ENCODE measurements at places on chromosomes 1 and 21. TPM values are rescaled to one million over a fixed set of nuclear protein-coding genes. Genes with fewer than 3 reads are reported as not detected.
A peak's percentile ranks its signal among the peaks of the same experiment; 100 is the strongest.

Gene HCN3
- total RNA-seq, result 5.4 TPM

Gene SLC19A2
- total RNA-seq, result 5.0 TPM

Gene MAST2
- 35.6 TPM for total RNA-seq

Gene RIPK4
- not detected for total RNA-seq

Gene RAVER2
- 5.7 TPM for total RNA-seq

Gene PLA2G2C
- total RNA-seq, result not detected

Gene RASAL2
- not detected for total RNA-seq

Gene ZNF695
- 0.23 TPM for total RNA-seq

Gene ATAD3C
- 0.38 TPM for total RNA-seq

Gene LAPTM5
- 386 TPM for total RNA-seq

DNA sequence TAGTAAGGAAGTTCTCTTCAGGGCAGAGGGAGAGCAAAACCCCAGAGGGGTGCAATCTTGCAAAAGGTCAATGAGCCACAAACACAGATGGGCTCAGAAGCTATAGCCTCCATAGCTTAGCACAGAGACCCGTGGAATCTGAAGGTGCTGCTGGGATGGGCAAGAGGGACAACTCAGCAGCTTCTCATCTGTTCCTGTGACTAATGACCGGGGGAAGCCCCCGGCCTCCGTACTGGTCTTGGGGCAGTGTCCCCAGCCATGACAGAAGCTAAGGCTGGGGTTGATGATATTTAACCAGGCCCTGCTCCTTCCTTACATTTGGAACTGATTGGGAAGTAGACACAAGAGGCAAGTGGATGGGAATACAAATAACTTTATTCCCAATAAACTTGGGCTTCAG, 19.1 kb downstream of the EXOC8 start:
- DNase-seq, result peak; percentile 29

GRCh38 chr1:205580140-205580922, 51.5 kb downstream of the ELK4 start:
- DNase-seq, result no peak

DNA sequence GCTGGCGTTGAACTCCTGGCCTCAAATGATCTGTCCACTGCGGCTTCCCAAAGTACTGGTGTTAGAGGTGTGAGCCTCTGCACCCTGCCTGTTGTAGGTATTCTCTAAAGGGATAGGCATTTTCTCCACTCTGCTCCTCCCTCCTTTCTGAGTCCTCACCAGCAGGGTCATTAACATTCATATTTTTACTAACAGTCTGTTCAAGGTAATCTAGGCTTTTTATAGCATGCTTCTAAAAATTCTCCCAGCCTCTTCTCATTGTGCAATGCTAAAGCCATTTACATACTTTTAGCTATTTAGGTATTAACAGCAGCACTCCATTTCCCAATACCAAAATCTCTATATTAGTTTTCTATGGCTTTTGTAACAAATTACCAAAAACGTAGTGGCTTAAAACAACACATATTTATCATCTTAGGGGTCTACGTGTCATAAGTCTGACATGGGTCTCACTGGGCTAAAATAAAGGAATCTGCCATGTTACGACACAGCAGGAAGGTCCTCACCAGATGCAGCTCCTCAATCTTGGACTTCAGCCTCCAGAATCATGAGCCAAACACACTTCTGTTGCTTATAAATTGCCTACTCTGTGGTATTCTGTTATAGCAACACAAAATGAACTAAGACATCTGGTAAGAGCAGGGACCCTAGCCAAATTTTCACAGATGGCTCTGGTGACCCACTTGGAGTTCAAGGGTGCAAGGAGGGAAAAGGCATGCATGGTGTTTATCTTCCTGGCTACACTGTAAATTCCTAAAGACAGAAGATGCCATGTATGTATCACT, 2.9 kb upstream of the SLC2A7 start:
- DNase-seq, result no peak

GRCh38 chr1:67677930-67678329, 7.1 kb upstream of the GADD45A start:
- no peak for DNase-seq

DNA sequence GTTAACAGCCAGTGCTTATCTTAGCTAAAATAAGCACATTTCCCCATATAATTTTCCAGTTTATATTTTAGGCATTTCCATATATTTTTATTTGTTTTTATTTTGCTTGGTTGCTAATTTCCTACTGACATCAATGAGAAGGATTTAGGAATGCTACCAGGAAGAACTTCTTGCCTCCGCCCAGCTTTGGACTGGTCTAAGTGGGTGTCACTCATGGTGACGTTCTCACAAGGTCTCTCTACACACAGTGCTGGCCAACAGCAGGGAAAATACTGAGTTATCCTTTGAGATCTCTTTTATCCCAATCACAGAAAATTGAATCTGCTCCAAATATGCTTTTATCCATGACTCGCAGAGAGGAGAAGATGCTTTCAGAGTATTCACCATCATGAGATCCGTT, 13.2 kb downstream of the MX1 start:
- no peak for DNase-seq

GRCh38 chr21:45330075-45330781, 42.5 kb upstream of the POFUT2 start:
- no peak for DNase-seq

- DNase-seq, result peak; percentile 82
These were observed 19.4 kb upstream of the BSDC1 start for GRCh38 chr1:32413507-32414185.

GRCh38 chr1:224116131-224116530, 2.2 kb downstream of the FBXO28 start:
- DNase-seq, result no peak

GRCh38 chr1:41900603-41901444, 17.9 kb downstream of the HIVEP3 start:
- DNase-seq, result peak; percentile 39

DNA sequence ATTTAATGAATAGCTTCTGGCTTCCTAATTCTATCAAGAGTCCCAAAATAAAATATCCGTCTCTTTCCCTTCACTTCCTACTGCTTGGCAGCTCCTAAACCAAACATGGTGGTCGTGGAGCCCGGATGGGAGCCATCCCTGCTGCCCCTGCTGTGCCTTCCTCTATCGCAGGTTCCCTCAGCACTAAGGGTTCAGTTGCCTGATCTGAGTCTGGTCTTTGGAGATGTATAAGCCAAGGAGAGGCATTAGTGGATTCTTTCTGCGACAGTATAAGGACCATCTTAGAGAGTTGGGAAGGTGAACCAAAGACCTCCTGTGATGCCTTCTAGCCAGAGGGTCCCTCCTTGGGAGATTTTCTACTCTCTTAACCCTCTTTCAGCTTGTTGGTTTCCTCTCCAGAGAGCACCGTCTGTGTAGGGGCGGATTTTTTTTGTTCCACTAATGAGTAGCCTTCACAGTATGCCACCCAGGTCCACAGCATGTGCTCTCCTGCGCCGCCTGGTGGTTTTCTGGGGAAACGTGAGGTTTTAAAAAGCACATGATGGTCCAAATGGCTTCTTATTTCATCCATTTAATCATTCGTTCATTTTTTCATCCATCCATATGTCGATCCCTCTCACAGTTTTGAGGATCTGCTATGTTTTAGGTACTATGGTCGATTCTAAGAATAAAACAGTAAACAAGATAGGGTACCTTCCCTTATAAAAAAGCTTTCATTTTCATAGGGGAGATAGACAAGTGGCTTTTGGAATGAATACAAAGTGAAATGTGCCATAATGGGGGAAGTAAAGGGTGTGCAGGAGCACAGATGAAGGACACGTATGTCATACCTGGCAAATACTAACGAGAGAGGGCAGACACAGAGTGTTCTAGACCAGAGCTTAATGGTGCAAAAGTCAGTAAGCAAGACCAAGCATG, 71.0 kb downstream of the NFASC start:
- DNase-seq, result peak; percentile 72

- no peak for DNase-seq
These were observed 23.7 kb downstream of the MRPL39 start for GRCh38 chr21:25583370-25584130.

DNA sequence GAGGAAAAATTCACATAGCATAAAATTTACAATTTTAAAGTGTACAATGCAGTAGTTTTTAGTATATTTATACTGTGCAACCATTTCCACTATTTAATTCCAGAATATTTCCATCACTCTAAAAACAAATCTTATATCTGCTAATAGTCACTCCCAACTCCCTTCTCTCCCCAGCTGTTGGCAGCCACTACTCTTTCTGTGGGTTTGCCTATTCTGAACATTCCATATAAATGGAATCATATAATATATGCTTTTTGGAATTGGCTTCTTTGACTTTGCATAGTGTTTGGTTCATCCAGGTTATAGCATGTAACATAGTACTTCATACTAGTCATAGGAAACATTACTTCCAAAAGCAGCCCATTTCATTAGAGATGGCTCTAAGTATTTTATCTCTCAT, 25.0 kb upstream of the TMEM39B start:
- DNase-seq, result no peak

- DNase-seq, result no peak
These were observed 1034.1 kb upstream of the PRMT6 start for GRCh38 chr1:106022312-106022902.
